ENCODE measurements at places on chromosomes 7 and 10.

DNA sequence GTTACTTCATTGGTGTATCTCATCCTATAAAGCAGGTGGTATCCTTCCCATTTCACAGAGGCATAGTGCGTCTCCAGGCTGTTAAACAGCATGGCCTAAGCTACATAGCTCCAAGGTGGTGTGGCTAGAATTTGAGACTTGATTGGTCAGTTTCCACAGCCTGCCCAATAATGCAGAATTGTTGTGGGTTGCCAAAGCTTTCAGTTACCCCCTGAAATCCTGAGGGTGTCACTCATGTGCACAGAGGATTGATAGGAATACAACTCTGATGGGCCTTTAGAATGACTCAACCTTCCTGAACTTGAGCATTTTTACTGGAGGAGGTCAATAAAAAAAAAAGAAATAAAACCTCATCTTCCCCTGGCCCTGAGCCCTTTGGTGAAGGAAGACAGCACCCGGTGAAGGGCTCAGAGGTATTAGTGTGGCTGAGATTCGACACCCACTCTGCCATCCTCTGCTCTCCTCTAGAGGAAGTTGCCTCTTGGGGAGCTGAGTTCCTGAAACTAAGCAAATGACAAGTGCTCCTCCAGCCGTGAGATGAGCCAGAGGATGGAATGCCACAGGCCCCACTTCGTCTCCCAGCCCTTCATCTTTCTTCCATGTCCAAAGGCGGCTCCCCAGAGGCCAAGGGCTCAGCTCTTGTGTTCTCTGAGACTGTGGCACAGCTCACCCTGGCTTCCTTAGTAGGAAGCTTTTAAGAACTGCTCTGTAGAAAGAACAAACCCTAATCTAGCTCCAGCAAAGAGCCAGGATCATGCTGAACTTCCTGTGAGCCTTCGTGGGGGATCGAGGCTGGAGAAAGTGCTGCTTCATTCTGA is 1.0 kb downstream of the ACSL5 start:
- DNase-seq = peak; percentile 32

GRCh38 chr7:151600331-151600730 is 80.6 kb upstream of the RHEB start:
- no peak for DNase-seq

DNA sequence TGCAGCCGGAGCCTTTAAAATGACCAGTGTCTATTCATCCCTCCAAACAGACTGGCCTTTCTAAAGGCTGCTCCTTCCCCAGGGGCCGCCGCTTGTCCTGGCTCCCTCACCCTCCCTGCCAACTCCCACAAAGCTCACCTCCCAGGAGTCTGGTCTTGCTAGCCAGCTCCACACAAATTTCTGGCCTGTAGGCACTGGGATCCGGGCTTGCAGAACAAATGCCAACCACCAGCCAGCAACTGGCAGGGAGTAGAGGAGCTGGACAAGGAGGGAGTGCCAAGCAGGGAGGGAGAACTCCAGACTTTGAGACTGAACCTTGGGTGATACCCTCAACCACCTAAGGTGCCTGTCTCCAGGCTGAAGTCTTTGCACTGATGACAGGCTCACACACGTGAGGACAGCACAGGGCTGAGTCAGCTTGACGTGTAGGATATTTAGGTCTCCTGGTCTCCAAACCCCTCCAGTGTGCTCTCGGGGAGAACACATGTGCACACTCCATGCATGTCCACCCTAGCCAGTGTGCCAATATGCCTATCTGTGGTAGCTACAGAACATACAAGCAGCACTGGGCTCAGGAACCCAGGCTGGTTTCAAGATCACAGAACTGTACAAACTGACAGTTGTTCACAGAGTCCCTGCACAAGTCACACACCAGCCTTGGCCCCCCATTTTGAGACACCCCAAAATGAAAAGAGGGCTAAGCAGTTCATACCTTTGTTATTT is 6.0 kb downstream of the PAX2 start:
- DNase-seq = no peak

DNA sequence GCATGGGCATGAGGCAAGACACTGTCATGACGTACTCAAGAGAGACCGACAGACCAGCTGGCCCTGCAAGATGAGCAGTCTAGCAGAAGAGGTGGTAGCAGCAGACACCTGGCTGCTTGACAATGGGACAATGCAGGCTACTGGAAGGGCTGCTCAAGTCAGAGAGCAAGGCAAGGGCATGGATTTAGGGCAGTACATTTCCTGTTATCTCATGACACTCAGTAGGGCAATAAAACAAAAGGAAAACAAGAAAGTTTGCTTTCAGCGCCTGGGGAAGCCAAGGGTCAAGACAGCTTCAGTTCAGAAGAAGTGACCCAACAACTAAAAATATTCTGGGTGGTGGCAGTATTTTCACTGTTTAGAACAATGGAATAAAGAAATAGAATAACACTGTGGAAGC is 331.8 kb upstream of the PHYHIPL start:
- no peak for DNase-seq

- no peak for DNase-seq
These were observed 324.1 kb downstream of the LRMDA start for GRCh38 chr10:75755528-75755927.

- DNase-seq = no peak
These were observed 255.4 kb upstream of the LYZL1 start for GRCh38 chr10:29033311-29033940.
